Ascending aorta (tissue), 2 donors: ENCODE measurements at places on chromosomes 2 and 18.

DNA sequence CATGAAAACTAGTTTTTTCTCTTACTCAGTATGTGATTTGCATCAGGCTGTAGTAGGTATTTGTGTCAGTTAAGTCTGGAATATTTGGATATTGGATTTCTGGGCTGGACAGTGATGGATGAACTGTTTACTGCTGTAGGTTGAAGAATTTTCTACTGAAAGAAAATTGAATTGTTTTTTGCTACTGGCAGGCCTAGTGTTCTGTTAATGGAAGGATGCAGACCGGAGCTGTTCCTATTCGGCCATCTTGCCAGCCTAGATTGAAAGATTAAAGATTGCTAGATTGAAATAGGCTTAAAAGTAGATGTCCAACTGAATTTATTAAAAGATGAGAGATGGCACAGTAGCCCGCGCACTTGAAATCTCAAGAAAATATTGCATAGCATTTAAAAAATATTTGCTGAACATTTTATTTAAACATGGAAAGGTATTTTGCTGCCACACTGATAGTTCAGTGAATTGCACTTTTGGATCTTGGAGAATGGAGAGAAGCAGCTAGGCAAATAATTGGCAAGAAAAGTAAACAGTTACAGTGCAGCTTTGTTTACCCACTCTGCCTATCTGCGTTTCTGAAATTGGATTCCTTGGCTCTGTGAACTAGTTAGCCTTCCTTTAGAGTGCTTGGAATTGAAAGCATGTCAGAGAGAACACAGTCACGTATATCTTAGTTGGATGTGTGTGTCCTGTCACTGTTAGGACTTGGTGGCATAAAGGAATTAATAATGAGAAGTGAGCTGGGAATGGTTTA lies 54.1 kb downstream of the EPB41L5 start:
- no peak overlapping the region for H3K4me3 ChIP-seq
- H3K36me3 ChIP-seq, result no peaks in the 10 kb centered on the region
- DNase-seq, result no peak
- H3K27ac ChIP-seq, result no peak overlapping the region
- no peaks in the 10 kb centered on the region for H3K27me3 ChIP-seq
- no peaks in the 10 kb centered on the region for H3K4me1 ChIP-seq

DNA sequence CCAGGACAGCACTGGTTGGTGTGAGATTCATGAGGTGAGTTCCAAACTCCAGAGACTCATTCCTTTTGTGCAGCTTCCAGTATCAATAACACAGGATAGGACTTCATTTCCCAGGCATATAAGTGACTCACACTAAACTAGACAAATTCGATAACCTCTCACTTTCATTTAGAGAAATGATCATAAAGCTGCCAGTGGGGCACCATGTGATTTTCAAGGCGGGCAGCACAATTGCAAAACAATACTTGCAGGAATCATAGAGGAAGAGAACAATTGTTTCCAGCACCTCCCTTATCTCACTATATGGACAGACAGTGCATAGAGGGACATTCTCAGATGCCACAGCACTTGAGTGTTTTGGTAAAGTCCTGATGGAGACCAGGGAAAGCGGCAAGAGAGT lies 31.3 kb upstream of the DNAH7 start:
- H3K27me3 ChIP-seq, result no peaks in the 10 kb centered on the region
- no peak overlapping the region for H3K27ac ChIP-seq
- no peak overlapping the region for H3K4me3 ChIP-seq
- H3K4me1 ChIP-seq, result no peaks in the 10 kb centered on the region
- no peaks in the 10 kb centered on the region for H3K36me3 ChIP-seq
- no peak for DNase-seq

- no peaks in the 10 kb centered on the region for H3K27me3 ChIP-seq
- no peaks in the 10 kb centered on the region for H3K36me3 ChIP-seq
- peaks cover 3% of the 10 kb centered on the region for H3K4me1 ChIP-seq
- H3K27ac ChIP-seq, result no peak overlapping the region
- no peak overlapping the region for H3K4me3 ChIP-seq
- DNase-seq, result peak; percentile 80
These were observed 212.4 kb downstream of the ANAPC1 start for GRCh38 chr2:111671426-111672150.

GRCh38 chr2:146040051-146040450 lies 1520.1 kb upstream of the ZEB2 start:
- H3K27ac ChIP-seq, result no peak overlapping the region
- H3K4me3 ChIP-seq, result no peak overlapping the region
- DNase-seq, result no peak
- H3K27me3 ChIP-seq, result no peaks in the 10 kb centered on the region
- H3K4me1 ChIP-seq, result no peaks in the 10 kb centered on the region

- no peak for DNase-seq
- H3K27ac ChIP-seq, result no peak overlapping the region
- H3K36me3 ChIP-seq, result no peaks in the 10 kb centered on the region
These were observed 23.8 kb downstream of the FBXO41 start for GRCh38 chr2:73260338-73260984.

DNA sequence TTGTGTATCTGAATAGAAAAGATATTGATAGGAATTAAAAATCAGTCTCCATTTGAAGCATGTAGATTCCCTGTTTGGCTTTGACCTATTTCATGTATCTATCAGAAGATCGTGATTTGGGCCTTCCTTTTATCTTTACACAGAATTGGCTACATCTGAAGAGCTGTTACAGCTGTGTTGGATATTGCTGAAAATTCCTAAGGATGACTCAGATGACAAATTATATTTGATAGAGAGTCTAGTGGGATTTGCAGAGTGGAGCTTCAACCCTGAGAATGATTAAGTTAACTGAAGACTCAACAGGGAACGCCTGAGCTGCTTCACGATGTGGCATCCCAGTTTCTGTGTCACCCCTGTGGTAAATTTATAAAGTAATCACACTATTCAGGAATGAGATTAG lies 4.9 kb upstream of the COL3A1 start:
- no peaks in the 10 kb centered on the region for H3K4me1 ChIP-seq
- H3K27me3 ChIP-seq, result no peaks in the 10 kb centered on the region
- no peak overlapping the region for H3K4me3 ChIP-seq
- no peak overlapping the region for H3K27ac ChIP-seq
- H3K36me3 ChIP-seq, result no peaks in the 10 kb centered on the region
- no peak for DNase-seq

- H3K27me3 ChIP-seq, result no peaks in the 10 kb centered on the region
- no peak overlapping the region for H3K27ac ChIP-seq
- DNase-seq, result no peak
- no peak overlapping the region for H3K4me3 ChIP-seq
- no peaks in the 10 kb centered on the region for H3K4me1 ChIP-seq
- H3K36me3 ChIP-seq, result no peaks in the 10 kb centered on the region
These were observed 35.4 kb downstream of the HJURP start for GRCh38 chr2:233818639-233819621.

DNA sequence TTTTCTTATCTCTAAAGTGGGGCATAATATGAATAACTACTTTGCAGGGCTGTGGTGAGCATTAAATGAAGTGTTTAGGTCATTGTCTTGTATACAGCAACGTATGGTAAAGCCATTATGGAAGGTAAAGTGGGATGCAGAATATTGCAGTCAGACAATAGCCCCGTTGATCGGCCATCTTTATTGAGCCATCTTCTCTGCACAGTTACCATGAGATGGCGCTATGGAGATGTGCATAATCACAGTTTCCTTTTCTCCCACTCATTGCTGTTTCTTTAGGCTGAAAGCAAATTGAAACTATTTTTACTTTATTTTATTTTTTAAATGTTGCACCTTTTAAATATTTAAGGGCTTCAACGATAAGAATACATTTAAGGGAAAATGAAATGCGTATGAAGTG lies 108.9 kb downstream of the THSD7B start:
- no peak overlapping the region for H3K27ac ChIP-seq
- H3K36me3 ChIP-seq, result no peaks in the 10 kb centered on the region

DNA sequence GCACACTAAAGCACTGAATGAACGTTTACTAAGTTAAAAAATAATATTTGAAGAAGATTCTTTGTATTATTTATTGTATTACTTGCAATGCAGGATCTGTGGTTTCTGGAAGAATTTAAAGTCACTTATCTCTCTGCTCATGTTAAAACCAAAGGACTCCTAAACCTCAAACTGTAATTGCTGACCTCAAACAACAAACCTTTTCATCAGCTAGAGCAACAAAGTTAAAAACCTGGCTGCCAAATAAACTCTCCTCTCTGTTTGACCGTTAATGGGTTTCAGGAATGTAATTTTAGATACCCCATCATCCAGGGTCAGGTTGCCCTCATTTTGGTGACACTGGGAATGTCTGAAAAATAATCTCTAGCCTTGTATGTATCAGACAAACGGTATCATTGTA lies 239.1 kb downstream of the TGIF1 start:
- no peaks in the 10 kb centered on the region for H3K4me1 ChIP-seq
- no peak for DNase-seq
- H3K27me3 ChIP-seq, result no peaks in the 10 kb centered on the region
- no peak overlapping the region for H3K4me3 ChIP-seq

- H3K27ac ChIP-seq, result no peak overlapping the region
- DNase-seq, result peak; percentile 49
- no peak overlapping the region for H3K4me3 ChIP-seq
- H3K36me3 ChIP-seq, result no peaks in the 10 kb centered on the region
These were observed 426.7 kb upstream of the SMIM21 start for GRCh38 chr18:75854174-75854573.

DNA sequence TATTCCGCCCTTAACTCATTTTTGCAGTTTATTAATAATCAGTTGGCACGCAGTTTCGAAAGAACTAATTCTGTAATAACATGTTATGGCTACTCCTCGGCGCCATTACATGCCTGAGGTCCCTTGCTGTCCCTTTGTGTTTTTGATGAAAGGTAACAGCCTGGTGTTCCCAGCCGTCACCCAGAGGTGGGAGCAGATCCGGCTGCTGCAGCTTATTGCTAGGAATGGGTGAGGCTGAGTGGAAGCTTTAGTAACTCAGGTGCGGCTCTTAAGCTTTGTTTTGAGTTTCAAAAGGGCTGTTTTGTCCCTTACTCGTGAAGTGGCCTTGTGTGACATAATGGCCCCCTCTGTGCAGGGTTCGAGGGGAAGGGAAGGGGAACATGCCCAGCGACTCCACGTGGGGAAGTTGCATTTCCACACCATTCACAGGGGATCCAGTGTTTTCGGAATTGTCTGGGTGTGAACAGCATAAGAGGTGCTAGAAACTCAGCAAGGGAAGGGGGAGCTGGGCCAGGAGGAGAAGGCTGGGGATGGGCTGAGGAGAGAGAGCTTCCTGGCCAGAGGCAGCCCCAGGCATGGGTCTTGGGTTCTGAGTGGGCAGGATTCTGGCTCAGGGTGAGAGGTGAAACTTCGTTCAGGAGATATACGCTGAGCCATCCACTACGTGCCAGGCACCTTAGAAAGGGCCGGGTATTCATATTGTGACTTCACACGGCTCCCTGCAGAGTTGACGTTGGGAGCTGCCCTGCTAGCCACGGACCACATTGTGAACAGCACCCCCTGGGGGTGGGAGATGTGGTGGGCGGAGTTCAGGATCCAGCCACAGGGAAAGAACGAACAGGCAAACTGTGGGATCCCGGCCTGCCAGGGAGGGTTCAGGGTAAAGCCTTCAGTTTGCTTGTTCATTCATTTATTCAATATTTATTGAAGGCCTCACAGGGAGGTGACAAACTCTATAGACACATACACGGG lies 84.4 kb downstream of the TGOLN2 start:
- DNase-seq, result no peak
- H3K4me1 ChIP-seq, result peaks cover 38% of the 10 kb centered on the region
- no peaks in the 10 kb centered on the region for H3K27me3 ChIP-seq
- H3K36me3 ChIP-seq, result no peaks in the 10 kb centered on the region
- no peak overlapping the region for H3K27ac ChIP-seq

GRCh38 chr18:78860117-78860516 lies 119.5 kb upstream of the SALL3 start:
- no peak overlapping the region for H3K4me3 ChIP-seq
- DNase-seq, result no peak
- H3K27ac ChIP-seq, result no peak overlapping the region
- H3K36me3 ChIP-seq, result no peaks in the 10 kb centered on the region
- H3K27me3 ChIP-seq, result no peaks in the 10 kb centered on the region
- H3K4me1 ChIP-seq, result no peaks in the 10 kb centered on the region

DNA sequence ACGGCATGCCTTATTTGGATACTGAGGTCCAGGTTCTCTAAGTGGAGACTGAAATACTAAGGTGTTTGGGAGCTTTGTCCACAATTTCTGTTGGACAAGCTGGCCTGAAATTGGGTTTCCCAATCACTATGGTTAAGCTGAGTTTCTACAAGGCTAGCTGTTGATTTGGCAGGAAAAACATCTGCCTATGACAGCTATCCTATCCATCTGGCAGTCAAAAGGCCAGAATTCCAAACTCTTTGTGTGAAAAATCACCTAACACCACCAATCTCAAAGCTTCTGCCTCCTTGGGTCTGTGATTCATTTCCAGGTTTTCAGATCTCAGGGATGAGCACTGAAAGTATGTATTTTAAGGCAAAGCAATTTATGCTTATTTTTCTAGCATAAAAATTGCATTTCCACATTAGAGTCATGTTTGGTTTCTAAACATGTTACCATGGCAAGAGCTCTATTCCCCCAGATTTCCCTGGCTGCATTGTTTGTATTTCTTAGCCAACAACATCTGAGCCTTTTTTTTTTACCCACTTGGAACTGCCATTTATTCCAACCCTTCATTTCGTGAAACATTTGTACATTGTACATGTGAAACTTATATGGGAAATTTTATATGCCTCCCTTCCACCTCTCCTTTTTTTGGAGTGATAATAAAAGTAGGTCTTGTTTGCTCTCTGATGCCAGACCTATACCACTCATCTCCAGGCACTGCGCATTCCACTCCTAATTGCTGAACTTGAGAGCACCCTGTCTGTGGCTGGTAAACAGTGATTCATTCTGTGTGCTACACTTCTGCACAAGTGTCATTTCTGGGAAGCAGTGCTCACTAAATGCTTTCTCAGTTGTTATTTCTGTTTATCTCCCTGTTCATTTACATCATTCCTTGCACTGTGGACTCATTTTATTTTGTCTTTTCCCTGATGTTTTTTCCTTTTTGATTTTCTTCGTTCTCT lies 15.9 kb upstream of the CCDC85A start:
- DNase-seq, result no peak
- H3K27me3 ChIP-seq, result no peaks in the 10 kb centered on the region
- H3K36me3 ChIP-seq, result no peaks in the 10 kb centered on the region
- H3K4me3 ChIP-seq, result no peak overlapping the region
- H3K4me1 ChIP-seq, result no peaks in the 10 kb centered on the region
- no peak overlapping the region for H3K27ac ChIP-seq

DNA sequence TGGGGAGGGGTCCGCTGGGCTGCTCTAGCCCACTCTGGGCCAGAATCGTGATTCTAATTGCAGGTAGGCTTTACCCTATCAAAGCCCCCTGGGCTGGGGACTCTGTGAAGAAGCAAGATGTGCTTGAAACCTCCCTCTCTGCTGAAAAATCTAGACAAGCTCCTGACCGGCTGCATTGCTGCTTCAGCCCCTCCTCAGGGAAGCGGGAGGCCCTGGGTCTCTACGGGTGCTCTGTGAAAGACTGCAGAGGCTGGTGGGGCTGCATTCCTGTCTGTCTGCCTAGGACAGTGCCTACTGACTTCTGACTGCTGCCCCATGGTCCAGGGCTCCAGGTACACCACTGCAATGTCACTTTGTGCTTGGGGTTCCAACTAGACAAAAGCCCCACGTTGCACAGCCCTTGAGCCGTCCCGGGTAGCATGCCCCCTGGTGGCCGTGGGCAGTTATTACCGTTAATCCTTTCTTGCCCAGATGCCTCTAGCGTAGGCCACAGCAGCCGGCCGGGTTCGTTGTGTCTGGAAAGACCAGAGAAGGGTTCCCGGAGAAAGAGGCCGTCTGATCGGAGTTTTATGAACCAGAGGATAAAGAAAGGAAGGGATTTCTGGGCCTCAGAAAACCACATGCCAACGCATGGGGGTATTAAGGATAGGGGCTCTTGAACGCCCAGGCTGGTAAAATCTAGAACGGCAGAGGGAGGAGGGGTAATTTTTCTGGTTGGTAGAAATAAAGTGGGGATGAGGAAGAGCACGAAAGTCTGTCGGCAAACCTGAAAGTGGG lies 15.9 kb upstream of the C1QL2 start:
- no peak for DNase-seq
- H3K36me3 ChIP-seq, result no peaks in the 10 kb centered on the region
- no peak overlapping the region for H3K4me3 ChIP-seq
- H3K27ac ChIP-seq, result no peak overlapping the region
- no peaks in the 10 kb centered on the region for H3K4me1 ChIP-seq
